ENCODE measurements at places on chromosomes 7 and 10.
A peak's percentile ranks its signal among the peaks of the same experiment; 100 is the strongest.

DNA sequence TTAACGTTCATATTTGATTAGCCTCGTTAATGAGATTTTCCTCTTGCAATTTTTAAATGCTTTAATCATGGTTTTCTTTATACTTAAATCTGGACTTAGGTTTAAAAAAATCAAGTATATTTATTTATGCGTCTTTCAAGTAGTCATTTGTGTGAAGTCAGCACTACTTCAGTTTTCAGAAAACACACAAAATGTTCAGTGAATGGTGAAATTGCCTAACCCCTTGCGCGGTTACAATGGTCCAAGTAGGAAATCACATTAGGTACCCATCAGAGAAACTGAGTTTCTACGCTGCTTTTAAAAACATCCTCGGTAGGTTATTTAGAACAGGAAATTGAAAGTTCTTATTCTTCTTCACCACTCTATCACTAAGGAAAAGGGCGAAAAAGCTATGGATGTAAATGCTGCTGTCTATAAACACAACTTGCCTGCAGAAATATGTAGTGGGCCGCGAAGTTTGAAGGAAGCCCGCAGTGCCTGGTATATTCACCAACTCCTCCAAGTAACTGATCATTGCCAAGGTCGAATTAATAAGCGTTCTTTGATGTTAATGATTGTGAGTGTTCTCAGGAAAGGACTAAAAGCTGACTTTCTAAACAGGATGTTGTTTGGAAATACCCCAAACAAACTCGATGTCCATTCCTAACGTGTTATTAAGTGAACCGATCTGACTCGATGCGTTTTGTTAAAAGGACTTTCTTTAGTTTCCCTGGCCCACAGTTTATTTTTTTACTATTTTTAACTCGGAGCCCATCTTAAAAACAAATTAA is 1.0 kb downstream of the SYPL1 start:
- DNase-seq = no peak

DNA sequence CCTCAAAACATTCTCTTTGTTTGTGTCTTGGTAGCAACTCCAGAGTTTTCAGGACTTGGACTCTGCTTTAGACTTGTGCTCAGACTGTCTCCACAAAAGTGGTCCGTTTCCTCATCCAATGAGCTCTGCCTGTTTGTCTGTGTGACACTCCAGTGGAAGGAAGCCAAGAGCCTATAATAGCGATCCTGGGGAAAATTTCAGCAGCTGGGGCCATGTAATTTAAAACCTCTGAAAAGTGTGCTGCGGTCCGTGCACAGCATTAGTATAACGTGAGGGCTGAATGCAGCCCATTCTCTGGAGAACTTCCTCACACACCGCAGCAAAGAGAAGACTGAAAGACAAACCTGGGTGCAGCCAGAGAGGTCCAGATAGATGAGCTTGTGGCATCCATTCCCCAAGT is at the start of gene LRRC17:
Gene LRRC17 (plus strand): TSS at position 259 of the 400 bp plus-strand sequence. CDS start 20,914 bp downstream, outside the sequence.
- peak; percentile 75 for DNase-seq

DNA sequence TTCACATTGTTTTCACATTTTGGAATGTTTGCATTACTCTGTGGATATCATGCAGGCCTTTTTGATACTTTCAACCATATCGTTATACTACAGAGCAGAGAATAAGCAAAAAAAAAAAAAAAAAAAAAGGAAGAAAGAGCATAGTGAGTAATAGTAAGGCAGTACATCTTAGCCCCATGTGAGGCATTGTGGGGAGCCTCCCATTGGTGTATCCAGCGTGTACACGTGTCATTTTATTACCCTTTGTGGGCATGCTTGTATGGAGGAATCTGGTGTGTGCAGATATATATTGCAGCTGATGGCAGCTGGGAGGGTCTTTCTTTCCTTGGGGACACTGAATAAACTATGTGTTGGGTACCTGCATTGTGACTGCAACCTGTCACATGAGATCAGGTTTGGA is 19.6 kb downstream of the R3HCC1L start:
- no peak for DNase-seq

GRCh38 chr7:103947026-103947655 is 42.3 kb downstream of the RELN start:
- peak; percentile 2 for DNase-seq

- DNase-seq = no peak
Observed at GRCh38 chr7:14419531-14419930, 430.1 kb upstream of the ETV1 start.

DNA sequence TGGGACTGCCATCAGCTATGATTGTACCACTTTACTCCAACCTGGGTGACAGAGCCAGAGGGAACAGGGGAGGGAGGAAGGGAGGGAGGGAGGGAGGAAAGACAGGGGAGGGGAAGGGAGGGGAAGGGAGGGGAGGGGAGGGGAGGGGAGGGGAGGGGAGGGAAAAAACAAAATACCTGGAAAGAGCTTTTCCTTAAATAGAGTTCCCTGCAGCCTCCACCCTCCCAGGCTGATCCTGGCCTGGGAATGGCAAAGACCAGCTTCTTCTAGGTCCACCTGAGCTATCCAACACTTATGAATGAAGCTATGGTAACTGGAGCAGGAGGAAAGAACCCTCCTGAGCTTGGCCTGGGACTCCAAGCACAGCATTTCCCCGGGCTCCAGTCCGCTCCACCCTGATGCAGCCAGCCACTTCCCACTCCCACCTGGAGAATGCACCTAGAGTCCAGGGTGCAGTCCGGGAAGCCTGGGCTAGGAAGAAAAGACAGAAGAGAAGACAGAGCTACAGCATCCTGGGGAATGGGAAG is 66.1 kb downstream of the GRID1 start:
- DNase-seq = no peak

- DNase-seq = no peak
Observed at GRCh38 chr7:130473289-130473688, 18.6 kb upstream of the MEST start.

DNA sequence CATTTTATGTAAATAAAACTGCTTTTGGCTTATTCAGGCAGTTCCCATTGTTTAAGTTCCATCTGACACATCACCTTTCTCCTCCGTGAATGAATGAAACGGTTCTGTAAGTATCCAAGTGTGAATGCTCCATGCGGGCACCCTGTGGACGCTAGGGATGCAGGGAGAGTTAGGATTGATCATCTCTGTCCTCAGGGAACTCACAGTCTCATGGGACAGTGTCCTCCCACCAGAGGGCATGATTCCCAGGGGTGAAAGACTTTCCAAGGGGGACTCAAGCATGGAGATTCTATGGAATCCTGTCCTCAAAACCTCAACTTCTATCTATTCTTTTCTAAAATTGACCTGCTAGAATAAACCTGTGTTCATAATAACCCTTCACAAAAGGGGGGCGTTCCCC is 98.8 kb downstream of the HECW1 start:
- DNase-seq = peak; percentile 23

DNA sequence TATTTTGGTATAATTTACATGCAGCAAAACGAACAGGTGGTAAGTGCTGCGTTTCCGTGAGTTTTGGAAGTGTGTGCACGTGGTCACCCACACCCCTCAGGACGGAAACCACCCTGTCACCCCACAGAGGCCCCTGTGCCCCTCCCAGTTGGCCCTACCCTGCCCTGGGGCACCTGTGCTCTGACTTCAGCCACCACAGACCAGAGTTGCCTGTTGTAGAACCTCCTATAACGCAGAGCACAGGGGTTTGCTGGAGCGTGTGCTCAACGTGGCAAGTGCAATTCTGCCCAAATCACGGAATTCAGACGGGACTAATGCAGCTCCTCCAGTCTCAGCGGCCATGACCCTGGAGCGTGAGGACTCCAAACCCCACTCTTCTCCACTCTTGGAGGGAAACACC is 9.6 kb upstream of the CFAP46 start:
- DNase-seq = no peak

DNA sequence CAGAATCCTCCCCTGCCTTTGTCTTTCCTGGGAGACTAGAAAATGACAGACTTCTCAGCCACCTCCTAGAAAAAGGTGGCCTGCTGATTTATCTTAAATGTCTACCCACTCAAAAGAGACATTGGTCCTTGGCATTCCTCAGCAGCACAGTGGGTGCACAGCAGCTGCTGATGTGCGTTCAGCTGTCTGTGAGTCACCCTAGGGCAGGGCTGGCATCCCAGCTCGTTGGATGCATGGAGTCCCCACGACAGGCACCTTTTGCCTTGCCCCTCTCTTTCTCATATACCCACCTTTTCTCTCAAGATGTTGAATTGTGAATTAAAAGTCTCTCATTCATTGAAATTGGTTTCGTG is 113.0 kb downstream of the DOCK1 start:
- DNase-seq = no peak

- DNase-seq = peak; percentile 83
Observed at GRCh38 chr7:114922652-114923402, 933 bp downstream of the MDFIC start.

DNA sequence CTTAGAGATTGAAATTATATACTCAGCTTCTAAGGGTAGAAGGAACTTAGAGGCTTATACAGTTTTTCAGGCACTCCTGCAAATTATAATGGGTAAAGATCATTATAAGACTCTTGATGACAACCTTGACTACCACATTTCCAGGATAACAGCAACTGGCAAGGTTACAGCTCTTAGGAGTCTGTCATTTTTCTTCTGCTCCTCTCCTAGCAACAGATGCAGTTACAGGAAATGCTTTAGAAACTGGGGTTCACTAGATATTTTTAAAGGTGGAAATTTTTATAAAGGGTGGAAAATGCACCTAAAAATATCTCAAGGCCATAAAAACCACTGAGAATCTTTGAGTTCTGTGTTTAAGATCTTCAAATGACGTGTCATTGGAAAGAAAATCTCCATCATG is 185.8 kb downstream of the RELN start:
- DNase-seq = no peak

DNA sequence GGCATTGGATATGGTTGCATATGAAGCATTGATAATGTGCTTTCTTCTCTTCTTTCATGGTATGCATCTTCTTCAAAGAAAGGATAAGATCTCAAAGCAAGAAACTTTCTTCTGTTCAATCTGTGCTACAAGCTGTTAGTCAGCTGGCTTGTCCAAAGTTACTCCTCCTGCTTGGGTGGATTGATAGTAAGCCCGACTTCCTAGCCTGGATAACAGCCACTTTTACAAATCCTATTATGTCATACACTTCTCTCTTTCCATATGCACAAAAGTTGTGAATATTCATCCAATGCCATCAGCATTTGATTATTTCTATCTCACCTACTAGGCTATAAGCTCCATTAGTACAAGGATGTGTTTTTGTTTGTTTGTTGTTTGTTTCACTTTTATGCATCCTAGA is 891.0 kb upstream of the SORCS1 start:
- no peak for DNase-seq

DNA sequence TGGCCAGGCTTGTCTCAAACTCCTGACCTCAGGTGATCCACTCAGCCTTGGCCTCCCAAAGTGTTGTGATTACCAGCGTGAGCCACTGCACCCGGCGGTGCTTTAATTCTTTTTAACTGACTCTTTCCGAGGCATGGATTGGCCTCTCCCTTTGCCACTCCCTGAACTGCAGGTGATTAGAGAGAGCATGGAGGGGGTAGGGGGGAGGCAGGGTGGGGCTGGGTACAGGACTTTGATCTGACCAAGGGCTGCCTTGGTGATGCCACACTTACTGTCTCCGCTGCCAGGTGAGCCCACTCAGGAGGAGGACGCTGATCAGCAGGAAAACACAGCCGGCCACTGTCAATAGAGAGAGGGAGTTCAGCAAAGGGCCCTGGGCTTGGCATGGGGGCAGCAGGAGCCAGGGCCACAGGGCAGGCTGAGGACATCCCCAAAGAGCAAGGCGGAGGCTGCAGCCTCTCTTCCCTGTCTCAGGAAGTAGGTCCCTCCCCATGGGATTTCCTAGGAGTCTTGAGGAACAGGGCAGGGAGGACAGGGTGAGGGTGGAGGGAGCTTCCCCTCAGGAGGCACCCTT is 40.5 kb upstream of the IL15RA start:
- no peak for DNase-seq

DNA sequence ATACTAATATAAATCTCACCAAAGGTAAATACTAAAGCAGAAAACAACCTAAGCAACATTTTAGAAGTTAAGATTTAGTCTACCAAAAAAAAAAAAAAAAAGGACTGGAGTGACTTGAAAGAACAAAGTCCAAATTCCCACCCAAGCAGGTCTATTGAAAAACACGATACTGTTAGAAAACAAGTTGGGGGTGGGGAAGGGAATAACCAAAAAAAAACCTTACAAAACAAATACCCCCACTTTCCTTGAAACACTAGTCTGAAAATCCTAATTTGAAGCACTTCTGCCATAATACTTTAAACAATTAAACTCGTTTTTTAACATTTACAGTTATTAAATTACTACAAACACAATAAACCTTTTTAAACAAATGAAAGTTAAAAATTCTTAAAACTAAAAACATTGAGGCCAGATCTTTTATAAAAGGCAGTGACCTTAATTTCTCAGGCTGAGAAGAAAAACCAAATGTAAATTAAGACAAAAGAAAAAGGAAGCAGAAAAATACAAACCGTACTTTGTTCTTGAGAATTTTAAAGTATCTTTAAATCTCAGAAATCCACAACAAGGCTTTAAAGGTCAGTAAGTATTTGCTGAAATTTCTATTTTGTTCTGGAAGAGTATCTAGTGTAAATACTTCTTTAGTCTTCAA is 135.1 kb downstream of the NRBF2 start:
- DNase-seq = peak; percentile 65

DNA sequence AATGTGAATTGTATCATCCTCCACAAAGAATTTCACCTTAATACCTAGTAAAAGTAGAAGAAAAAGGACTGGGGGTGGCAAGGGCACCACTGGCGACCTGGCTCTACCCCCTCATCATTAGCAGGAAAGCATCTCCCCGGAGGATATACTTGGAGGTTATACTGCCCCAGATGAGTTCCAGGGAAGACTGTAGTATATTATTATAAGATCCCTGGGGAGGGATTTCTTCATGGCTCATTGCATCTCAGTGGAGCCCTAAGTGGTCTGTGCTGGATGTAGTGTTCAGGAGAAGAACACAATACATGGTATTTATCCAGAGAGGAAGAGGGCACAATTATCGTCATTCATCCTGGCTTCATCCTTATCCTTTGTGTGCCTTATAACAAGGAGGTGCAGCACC is 14.2 kb upstream of the DYNC1I1 start:
- DNase-seq = no peak

DNA sequence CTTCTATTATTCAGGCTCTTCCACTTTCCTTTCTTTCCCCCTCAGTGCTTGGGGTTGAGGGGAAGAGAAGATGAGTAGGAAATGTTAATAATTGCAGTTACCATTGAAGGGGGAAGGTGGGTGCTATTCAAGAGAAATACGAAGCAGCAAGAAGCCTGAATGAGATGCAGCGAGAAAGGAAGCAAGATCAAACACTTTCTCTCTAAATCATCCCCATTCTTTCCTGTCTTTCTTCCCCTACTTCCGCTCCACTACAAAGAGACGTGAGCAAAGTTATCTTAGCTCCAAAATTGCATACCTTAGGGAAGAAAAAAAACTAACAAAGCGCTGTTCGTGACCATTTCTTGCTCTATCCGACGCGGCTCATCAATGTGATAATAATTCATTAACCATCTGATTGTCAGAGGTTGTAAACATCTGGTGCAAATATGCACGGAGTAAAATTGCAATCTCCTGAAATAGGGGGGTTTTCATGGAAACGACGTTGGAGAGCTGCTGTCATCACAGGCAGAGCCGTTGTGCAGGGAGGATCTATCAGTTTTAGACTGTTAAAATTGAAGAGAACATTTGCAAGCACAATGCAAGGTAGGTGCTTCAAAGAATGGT is 15.2 kb upstream of the PARD3 start:
- no peak for DNase-seq

- DNase-seq = peak; percentile 42
Observed at GRCh38 chr10:77049896-77050295, 587.7 kb downstream of the KCNMA1 start.

GRCh38 chr10:44307691-44308090 is 77.2 kb downstream of the CXCL12 start:
- DNase-seq = no peak

All from ELR (cell line).